Right lung (tissue), 10 donors: ENCODE measurements at places on chromosomes 16 and 17.

GRCh38 chr16:27582883-27583282 is 32.9 kb downstream of the KATNIP start:
- DNase-seq: no peak

DNA sequence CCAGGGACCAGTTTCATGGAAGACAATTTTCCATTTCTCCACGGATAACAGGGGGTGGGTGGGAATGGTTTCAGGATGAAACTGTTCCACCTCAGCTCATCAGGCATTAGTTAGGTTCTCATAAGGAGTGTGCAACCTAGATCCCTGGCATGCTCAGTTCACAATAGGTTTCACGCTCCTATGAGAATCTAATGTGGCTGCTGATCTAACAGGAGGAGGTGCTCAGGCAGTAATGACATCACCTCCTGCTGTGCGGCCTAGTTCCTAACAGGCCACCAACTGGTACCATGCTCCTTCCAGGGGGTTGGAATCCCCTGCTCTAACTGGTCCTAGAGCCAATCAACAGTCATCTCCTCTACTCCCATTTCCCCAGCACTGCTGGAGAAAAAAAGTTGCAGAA is 19.9 kb downstream of the TEX14 start:
- no peak for DNase-seq

DNA sequence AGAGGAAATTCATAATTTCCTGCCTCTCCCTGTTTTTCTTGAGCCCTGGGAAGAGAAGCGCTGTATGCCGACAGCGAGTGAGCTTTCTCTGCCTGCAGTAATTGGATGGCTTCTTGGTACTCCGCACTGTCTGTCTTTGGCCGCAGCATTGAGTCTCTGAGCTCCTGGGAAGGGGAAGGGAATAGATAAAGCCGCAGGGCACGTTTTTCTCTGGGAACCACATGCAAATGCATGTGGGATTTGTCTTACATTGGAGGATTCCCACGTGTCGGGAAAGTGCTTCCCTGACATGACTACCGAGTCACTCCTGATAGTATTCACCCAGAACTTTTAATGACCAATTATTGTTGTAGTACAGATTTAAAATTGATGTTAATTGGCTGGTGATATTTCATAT is 385.9 kb downstream of the CPPED1 start:
- no peak for DNase-seq

DNA sequence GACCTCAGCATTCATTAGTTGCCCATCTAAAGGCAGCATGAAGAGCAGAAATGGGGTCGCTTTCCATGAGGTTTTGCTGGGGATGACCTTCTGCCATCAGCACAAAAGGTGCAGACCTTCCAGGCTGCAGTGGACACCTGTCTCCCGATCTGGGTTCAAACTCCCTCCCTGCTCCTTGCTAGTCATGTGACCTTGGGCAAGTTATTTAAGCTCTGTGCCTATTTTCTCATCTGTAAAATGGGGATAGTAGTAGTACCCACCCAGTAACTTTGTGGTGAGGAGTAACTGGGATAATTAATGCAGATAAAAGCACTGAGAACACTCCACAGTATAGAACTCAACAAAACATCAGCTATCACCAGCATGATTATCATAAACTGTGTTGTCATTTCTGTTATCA is 21.4 kb upstream of the COQ7 start:
- DNase-seq: no peak

- DNase-seq: no peak
Measured at GRCh38 chr16:88383401-88384221, 852 bp downstream of the ZNF469 start.

GRCh38 chr17:74012465-74012864 is 191.0 kb upstream of the RPL38 start:
- no peak for DNase-seq

GRCh38 chr17:31470592-31470991 is 79.1 kb downstream of the RAB11FIP4 start:
- no peak for DNase-seq

DNA sequence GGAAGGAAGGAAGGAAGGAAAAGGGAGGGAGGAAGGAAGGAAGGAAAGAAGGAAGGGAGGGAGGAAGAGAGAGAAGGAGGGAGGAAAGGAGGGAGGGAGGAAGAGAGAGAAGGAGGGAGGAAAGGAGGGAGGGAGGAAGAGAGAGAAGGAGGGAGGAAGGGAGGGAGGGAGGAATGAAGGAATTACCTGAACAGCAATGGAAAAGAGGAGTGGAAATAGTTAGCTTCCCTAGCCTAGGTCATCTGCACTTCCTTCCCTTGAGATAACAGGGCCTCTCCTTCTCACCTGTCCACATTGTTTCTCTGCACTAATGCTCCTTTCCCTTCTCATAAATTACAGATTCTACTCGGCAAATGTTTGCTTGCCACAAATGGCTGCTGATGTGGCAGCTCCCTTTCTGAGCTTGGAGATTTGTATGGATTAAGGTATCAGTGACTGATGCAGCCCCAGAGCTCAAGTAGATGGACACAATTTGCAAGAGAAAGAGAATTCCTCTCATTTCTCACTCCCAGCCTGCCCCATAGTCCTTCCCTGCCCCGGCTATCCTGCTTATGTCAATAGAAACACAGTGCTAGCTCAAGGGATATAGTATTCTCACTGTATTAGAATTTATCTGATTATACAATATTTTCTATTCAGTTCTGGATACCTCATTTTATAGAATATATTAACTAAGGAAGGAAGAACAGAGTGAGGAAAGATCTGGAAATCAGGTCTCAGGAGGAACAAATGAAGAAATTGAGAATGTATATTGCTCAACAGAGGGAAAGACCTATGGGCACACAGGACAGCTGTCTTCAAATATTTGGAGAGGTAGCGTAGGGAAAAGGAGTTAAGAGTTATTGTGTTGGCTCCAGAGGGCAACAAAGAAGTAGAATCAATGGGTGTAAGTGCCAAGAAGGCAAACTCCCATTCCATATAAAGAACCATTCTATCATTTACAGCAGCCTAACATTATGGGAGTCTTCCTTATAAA is 14.6 kb downstream of the HOXB1 start:
- no peak for DNase-seq

- no peak for DNase-seq
Measured at GRCh38 chr16:11263737-11264136, 5.4 kb downstream of the TNP2 start.

DNA sequence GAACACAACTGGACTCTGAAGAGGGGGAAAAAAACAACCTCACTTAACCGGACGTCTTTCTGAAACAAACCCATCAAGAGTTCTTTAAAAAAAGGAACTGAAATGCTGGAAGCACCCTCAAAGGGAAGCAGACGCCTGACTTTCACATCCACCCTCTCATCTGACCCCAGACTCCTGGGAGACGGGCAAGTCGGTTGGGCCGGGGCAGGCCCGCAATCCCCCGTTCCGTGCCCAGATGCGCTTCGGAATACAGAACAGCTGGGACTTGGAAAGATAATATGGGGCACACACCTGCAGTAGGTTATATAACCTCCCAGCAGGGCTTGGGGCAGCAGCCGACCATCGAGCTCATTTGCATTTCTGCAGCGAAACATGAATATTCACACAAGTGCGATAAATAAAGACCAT is 3.7 kb downstream of the ARHGAP27 start:
- no peak for DNase-seq

GRCh38 chr16:685967-686366 is 1.8 kb upstream of the JMJD8 start:
- DNase-seq: no peak
